SW 1271 (cell line): ENCODE measurements at places on chromosomes 12 and 14.
A peak's percentile ranks its signal among the peaks of the same experiment; 100 is the strongest.

DNA sequence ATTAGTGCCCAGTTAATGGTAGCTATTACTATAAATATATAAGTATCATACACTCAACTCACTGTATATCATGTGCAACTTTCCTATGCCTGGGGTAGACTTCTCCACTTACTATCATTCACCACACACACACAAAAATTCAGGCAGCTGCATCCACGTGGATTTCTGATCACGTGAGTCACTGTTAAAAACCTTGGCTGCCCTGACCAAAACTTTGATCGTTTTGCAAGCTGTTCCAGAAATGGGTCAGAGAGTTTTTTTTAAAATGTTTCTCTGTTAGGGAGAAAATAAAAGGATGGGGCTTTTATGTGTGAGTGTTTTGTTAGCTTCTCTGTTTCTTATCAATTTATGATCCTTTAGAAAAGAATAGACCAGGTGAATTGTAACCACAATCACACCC lies 198.2 kb upstream of the CNOT2 start:
- no peak for DNase-seq

DNA sequence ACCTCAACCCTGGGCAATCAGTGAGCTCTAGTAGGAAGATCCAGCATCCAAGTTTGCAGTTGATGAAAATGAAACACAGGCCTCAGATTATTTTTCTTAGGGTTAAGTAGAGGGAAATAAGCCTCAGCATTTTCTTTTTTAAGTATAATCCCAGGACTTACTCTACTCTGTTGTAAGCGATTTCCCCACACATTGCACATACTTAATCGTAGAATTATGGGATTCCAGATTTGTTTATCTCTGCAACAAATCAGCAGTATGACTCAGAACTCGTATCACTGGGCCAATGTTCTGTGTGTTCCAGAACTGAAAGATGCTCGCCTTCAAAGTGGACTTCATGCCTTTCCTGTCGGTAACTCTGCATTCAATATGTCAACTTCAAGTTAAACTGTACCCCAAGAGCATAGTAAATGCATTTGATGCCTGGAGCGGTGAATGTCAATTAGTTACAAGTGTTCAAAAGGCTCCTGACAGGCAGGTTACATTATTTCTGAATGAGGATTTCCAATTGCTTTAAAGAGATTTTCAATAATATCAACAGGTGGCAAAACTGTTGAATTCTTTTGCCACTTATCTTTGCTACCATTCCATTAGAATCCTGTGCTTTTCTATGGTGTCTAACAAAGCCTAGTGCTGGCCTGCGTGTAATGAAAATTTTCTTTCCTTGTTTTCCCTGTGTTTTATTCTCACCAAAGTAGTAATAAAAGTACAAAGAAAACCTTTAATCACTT lies 323.8 kb upstream of the SYT1 start:
- no peak for DNase-seq

GRCh38 chr14:42174357-42174756 lies 567.7 kb downstream of the LRFN5 start:
- no peak for DNase-seq

DNA sequence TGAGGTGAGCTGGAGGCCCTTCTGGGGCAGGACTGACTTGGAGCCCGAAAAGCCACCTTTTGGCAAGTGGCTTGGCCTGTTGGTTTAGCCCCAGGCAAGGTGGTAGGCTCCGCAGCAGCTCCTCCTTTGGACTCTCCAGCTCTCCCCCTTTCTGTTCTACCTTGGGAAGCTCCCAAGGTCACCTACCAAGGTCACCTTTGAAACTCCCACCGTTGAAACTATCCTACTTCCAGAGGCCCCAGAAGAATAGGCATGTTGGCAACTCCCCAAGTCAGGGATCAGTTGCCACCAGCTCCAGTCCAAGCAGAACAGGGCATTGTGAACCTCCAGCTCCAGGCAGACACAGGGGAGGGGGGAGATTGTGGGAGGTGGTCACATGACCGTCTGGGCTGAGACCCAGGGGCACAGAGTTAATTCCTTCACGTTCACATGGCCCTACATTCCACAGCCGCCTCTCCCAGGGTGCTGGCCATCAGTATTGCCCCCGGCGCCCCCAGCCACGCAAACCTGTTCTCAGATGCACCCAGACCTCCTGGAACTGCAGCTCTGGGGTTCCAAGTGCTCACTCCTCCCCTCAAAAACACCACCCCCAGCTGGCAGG lies 14.4 kb downstream of the IRF2BPL start:
- no peak for DNase-seq

- DNase-seq, result no peak
These were observed 13.9 kb upstream of the HDAC7 start for GRCh38 chr12:47833591-47834012.

GRCh38 chr14:56787530-56787929 lies 22.7 kb downstream of the OTX2 start:
- DNase-seq, result no peak

DNA sequence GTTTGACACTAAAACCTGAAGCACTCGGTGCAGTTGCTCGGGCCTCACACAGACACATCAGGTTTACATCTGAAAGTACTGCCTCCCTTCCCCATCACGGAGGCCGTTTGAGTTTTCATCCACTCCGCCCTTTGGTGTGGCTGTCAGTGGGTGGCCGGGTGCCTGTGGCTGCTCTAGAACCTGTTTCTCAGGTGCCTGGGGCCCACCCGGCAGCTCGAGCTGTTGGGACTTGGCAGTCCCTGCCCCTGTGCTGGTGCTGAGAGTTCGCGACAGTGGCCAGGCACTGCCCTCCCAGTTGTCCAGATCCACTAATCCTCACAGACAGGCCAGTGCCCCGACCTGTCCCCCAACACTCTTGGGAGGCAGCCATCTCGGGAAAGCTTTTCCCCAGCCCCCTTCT lies 22.4 kb downstream of the XRCC3 start:
- DNase-seq, result no peak

DNA sequence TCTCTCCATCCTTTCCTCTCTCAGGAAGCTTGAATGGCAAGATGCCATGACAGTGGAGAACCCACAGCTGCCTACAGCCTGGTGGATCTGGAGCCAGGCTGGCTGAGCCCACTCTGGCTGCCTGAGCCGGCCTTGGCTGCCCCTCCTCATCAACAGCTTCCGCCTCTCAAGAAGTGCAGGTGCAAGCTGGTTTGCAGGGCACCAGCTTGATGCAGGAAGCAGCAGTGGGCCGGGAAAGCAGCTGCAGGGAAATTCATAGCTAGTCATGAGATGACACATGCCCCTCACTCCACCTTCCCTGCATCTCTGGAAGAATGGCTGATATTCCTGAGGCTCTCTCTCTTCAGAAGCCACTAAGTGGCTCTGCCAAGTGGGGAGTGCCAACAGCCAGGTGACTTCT lies 289.1 kb downstream of the RPS29 start:
- no peak for DNase-seq

GRCh38 chr12:75414671-75415070 lies 23.8 kb downstream of the GLIPR1L2 start:
- DNase-seq, result no peak

DNA sequence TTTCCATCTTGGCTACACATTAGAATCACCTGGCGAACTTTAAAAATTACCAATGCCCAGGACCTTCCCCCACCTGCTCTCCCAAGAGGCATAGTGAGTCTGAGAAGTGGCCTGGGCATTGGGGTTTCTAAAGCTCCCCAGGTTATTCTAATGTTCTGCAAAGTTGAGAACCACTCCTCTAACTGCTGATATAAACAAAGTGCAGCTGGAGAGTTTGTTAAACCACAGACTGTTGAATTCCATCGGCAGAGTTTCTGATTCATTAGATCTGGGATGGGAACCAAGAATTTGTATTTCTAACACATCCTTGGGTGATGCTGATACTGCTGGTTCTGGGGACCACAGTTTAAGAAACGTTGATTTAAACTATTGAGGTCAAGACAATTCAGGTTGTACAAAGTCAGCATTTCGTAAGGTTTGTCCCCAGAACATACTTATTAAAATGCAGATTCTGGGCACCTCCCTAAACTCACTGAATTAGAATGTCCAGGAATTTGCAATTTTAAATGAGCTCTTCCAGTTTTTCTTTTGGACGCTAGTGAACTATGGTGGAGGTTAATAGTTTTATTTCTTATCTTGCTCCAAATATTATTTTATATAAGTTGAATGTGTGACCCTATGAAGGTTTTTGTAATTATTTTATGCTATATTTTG lies 309.1 kb downstream of the NRXN3 start:
- DNase-seq, result no peak

GRCh38 chr14:93895023-93895604 lies 32.0 kb upstream of the FAM181A start:
- no peak for DNase-seq

DNA sequence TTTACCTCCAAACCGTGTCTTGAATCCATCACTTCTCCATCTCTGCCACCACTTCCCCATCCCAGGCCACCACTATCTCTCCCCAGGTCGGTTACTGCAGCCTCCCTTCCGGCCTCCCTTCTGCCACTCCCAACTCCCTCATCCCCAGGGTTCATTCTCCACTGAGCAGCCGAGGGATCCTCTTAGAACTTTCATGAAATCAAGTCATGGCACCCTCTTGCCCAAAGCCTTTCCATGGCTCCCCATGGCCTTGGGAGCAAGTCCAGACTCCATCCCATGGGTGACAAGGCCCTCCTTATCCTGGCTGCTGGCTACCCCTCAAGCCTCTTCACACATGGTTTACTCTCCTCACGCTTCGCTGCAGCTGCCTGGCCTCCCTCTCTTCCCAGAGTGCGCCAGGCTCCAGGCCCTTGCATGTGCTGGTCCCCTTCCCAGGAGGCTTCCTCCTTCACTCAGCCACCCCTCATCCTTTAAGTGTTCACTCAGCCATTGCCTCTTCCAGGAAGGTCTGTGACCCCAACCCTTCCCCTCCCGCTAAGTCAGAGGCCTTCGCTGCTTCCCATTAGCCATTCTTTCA lies 17.9 kb upstream of the SH2B3 start:
- no peak for DNase-seq

- no peak for DNase-seq
These were observed at the start of gene FAIM2 for GRCh38 chr12:49903700-49904423. Gene FAIM2, minus strand, starts transcription at chr12:49903900. Its CDS starts 108 bp downstream, at chr12:49903792.

DNA sequence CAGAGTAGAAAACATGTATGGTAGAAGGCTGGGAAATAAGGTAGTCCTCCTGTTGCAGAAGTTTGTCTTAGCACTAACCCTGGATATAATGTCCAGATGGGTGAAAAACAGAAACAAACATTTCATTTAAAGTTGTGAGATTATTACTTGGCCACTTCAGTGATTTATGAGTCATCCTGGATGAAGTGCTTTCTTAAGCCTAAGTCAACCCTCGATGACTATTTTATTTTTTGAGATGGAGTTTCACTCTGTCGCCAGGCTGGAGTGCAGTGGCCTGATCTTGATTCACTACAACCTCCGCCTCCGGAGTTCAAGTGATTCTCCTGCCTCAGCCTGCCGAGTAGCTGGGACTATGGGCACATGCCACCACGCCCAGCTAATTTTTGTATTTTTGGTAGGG lies 10.2 kb downstream of the DLST start:
- no peak for DNase-seq

GRCh38 chr14:87508333-87508732 lies 484.6 kb downstream of the GALC start:
- no peak for DNase-seq

- no peak for DNase-seq
These were observed 6.7 kb upstream of the VASH1 start for GRCh38 chr14:76754586-76754985.

- no peak for DNase-seq
These were observed 15.0 kb downstream of the GABARAPL1 start for GRCh38 chr12:10227648-10228047.

- no peak for DNase-seq
These were observed 93.8 kb downstream of the GALC start for GRCh38 chr14:87899228-87899627.

DNA sequence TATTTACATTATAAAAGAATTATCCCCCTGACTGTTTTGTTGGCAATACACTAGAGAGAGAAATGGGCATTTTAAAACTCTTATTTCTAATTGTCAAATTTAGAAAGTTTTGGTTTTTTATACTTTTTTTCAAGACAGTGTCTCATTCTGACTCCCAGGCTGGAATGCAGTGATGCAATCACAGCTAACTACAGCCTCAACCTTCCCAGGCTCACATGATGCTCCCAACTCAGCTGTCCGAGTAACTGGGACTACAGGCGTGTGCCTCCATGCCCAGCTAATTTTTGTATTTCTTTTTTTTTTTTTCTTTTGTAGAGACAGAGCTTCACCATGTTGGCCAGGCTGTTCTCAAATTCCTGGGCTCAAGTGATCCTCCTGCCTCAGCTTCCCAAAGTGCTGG lies 8.3 kb upstream of the OR11H6 start:
- DNase-seq, result no peak

GRCh38 chr12:98635657-98636323 lies 8.8 kb downstream of the IKBIP start:
- DNase-seq, result peak; percentile 84

DNA sequence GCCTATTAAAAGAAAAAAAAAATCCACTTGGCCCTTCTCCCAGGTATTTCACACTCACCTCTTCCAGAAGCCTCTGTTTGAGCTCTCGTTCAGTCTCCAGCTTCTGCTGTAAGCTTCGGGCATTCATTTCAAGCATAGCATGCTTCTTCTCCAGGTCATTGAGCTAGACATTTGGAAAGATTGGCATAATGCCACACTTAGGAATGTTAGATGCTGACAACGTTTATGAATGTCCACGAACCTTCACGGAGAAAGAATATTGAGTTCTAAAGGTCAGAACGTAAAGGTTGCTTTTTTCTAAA lies 60.5 kb downstream of the PRKAB1 start:
- DNase-seq, result no peak

GRCh38 chr12:71441836-71442566 lies 2.4 kb downstream of the LGR5 start:
- DNase-seq, result no peak

- DNase-seq, result peak; percentile 97
These were observed 318.4 kb downstream of the RAD51B start for GRCh38 chr14:68137704-68138619.

GRCh38 chr14:92441751-92442504 lies 71.7 kb upstream of the RIN3 start:
- DNase-seq, result no peak

- no peak for DNase-seq
These were observed 3.0 kb upstream of the ZC3H14 start for GRCh38 chr14:88559852-88560251.
